Germinal center (tissue), 1 donor: ENCODE measurements at places on chromosomes 3 and 15.
A peak's percentile ranks its signal among the peaks of the same experiment; 100 is the strongest.

DNA sequence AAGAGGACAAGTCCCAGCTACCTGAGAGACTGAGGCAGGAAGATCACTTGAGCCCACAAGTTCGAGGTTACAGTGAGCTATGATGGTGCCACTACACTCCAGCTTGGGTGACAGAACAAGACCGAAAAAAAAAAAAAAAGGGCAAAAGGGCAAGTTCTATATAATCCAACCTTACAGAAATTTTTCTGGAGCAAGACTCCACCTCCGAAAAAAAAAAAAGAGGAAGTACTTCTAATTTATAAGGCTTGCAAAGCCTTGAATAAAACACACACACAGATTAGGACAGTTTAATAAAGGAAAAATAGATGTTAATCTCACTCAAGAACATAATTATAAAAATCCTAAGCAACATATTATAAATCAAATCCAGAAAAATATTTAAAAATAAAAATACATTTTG lies 14.4 kb upstream of the XYLB start:
- no peak for DNase-seq

GRCh38 chr3:17840126-17840525 lies 97.7 kb upstream of the TBC1D5 start:
- no peak for DNase-seq

DNA sequence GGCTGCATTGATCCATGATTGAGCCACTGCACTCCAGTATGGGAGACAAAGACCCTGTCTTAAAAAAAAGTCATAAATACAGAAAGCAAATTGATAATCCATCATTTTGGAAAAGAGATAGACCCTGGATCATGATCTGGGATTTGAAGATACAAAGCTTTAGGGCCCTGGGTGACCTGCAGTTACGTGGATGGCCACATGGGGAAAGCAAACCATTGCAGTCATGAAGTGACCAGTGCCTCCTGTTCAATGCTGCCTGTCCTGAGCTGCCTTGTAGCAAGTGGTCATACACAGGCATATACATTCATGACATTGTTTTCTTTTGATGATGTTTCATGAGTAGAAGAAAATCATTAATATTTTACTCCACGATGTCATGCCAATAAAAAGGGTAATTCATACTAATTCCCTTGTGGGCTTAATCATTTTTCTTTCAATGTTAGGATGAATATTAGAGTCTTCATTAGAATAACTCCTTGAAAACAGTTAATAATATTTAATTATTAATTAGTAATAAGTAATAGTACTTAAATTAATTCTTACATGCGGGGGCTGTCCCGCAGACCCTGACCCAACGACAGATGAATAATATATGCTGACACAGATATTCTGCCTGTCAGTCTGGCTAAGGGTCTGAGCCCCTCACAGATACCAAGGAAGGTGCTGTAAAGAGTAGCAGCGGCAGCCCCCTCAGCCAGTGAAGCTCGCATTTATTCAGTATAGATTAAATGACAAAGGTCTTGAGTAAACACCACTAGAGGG lies 109.0 kb upstream of the UNC13C start:
- DNase-seq, result no peak

GRCh38 chr3:47424434-47425382 lies 43.9 kb downstream of the PTPN23 start:
- DNase-seq, result no peak

DNA sequence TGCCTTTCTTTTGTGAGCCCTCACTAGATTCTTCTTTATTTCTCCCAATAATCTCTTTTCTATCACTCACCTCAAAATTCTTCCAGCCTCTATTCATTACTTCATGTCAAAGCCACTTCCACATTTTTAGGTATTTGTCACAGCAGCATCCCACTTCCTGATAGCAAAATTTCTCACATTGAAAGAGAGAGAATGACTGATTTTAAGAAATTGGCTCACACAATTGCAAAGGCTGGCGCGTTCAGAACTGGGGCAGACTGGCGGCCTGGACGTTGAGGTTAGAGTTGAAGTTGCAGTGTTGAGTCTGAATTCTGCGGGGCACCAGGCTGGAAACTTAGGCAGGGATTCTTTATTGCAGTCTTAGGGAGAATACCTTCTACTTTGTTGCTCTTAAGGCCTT lies 117.9 kb downstream of the LRRC28 start:
- no peak for DNase-seq

DNA sequence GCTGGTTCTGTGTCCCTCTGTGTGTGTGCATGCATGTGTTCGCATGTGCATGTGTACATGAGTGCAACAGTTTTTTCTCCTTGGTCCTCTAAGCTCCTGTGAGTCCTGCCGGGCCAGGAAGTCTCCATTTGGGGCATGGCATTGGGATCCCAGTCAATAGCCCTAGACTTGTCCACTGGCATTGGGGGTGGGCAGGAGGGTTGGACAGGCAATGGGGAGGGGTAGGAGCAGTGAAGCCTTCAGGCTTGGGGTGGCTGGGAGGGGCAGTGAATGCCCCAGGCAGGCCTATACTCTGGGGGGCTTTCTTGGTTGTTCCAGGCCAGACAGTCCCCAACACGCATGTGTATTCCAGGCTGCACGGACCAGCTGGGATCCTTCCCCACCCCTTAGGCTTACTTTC lies 15.6 kb upstream of the C15orf39 start:
- no peak for DNase-seq

GRCh38 chr3:48477959-48478520 lies 25.9 kb downstream of the SHISA5 start:
- DNase-seq, result no peak

GRCh38 chr3:81218023-81218422 lies 543.4 kb downstream of the GBE1 start:
- no peak for DNase-seq

GRCh38 chr3:102449930-102450329 lies 15.1 kb downstream of the ZPLD1 start:
- DNase-seq, result no peak

GRCh38 chr15:78049691-78050440 lies 27.6 kb downstream of the TBC1D2B start:
- DNase-seq, result no peak

- DNase-seq, result no peak
Observed at GRCh38 chr15:77507911-77508310, 87.2 kb downstream of the HMG20A start.

- DNase-seq, result no peak
Observed at GRCh38 chr15:42154212-42154941, 2.1 kb downstream of the PLA2G4F start.

DNA sequence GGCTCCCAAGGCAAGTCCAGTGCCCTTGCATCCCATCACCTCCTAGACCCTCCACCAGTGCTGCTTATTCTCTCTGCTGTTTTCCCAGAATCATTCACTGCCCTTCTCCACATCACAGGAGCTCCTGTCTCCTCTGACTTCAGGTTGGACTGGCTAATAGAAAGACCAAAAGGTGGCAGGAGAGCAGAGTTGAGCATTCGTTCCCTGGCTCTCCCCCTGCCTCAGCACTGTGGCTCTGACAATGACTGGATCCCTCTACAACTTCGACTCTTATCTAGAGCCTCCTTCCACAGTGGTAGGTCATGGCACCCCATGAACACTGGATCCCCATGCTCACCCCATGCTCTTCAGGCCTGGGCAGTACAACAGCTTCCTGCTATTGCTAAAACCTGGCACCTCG lies 243.6 kb downstream of the LRRN1 start:
- no peak for DNase-seq

GRCh38 chr3:176647987-176648386 lies 549.3 kb downstream of the TBL1XR1 start:
- DNase-seq, result no peak

- no peak for DNase-seq
Observed at GRCh38 chr3:155154255-155154654, 74.1 kb downstream of the MME start.

DNA sequence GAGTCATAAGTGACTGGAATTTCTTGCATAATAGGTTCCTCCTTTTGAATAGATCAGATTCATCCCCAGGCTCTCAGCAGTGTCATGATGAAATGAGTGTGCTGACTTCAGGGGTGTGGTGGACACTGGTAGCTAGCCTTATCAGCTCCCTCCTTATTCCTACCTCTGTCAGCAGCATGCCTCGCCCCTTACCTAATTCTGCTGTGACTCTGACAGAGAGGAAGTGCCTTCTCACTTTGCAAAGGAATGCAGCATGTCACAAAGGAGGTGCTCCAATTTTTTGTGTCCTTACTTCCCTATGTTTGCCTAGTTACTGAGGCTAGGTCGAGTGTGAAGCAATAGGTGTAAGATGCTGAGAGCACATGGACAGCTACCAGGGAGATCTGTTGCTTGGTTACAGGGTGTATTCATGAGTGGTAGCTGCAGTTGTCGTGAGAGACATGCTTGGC lies 90.6 kb downstream of the TNFAIP8L3 start:
- no peak for DNase-seq

- peak; percentile 77 for DNase-seq
Observed at GRCh38 chr15:55993111-55993803, at the start of gene NEDD4. Gene NEDD4, minus strand, starts transcription at chr15:55993612. Its CDS starts 57 bp downstream, at chr15:55993555.

DNA sequence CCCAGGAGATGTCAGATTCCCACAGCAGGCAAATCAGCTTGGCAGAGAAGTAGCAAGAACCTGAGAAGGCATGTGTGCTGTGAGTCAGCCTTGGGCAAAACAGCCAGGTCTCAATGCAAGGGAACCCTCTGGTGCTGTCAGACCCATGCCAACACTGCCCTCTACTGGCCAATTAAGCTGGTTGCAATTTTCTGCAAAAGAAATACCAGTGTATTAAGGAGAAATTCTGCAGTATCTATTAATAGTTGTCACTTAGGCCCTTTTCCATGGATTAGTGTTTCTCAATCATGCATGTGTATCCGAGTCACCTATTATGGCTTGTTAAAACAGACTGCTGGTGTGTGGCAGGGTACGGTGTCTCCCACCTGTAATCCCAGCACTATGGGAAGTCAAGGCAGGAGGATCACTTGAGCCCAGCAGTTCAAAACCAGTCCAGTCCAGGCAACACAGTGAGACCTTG lies 26.2 kb downstream of the MAP4 start:
- peak; percentile 60 for DNase-seq

DNA sequence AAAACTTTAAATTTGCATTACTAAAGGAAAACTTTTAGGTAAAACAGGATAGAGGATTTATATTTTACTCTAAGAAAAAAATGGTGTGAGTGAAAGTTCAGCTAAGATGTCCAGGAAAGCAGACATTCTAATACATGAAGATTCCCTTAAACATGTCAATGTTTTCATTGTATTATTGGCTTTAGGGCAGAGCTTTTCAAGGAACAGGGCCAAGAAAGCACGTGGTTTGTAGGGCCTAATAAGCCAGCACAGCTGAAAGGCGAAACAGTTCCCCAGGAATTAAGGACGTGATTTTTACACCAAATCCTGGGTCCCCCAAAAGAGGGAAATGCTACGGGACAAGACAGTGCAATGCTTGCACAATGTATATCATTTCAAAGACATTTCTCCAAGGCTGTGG lies 48.6 kb upstream of the MKRN3 start:
- DNase-seq, result no peak

GRCh38 chr3:66133050-66133757 lies 87.6 kb upstream of the SLC25A26 start:
- DNase-seq, result no peak

GRCh38 chr3:168714609-168715240 lies 619.0 kb upstream of the GOLIM4 start:
- no peak for DNase-seq
